KBM-7 (cell line): ENCODE measurements at places on chromosomes 3 and 15.

- peak; percentile 98 for DNase-seq
Observed at GRCh38 chr3:47016934-47017435, 37.5 kb downstream of the NBEAL2 start.

DNA sequence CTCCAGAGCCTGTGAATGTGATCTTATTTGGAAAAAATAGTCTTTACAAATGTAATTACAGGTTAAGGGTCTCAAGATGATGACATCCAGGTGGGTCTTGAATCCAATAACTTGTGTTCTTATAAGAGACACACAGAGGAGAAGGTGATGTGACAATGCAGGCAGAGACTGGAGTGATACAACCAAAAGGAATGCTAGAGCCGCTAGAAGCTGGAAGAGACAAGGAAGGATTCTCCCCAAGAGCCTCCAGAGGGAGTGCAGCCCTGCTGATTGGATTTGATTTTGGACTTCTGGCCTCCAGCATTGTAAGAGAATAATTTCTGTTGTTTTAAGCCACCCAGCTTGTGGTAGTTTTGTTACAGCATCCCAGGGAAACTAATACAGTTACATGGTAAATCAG lies 9.7 kb downstream of the MYH15 start:
- DNase-seq = no peak

GRCh38 chr3:187935623-187936156 lies 190.4 kb upstream of the BCL6 start:
- no peak for DNase-seq

DNA sequence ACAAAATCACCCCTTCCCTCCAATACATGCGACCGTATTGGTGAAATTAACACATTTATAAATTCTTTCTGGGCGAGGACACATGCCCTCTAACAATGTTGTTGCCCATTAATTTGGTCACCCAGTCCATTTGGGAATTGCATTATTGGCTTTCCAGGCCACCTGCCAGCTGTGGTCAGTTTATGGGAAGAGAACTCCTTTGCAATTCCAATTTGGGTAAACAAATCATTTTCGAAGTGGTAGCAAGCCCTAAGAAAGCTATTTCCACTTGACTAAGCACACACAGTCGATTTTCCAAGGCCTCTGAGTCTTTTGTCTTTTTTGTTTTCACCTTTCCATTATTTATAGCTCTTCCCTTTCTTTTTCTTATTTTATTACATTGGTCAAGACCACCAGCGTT lies 362.3 kb upstream of the RGMA start:
- DNase-seq = no peak

DNA sequence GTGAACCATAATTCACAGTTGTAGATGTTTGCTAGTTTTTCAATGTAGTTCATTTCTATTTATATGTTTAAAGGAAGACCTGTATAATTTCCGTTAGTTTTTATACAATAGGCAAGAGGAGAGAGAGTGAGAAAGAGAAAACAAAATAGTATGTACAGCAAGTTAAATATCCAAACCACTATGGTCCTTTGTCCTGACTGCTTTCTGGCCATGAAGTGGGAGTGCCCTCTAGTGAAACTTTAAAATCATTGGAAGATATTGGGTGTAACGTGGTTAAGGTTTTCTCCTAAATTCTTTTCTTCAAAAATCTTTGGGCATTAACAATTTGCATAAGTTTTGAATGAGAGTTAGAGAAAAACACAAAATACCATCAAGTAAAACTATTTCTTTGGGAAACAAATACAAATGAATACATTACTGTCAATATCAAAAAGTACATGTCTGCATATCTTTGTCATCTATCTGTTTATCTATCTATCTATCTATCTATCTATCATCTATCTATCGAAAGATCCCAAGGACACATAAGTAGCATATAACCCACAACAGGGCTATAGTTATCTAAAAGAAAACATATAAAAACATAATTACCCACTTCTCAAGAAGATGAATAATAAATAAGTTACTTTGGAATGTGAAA lies 534.6 kb upstream of the ATP11B start:
- peak; percentile 7 for DNase-seq

- DNase-seq = no peak
Observed at GRCh38 chr3:156183396-156183795, 63.0 kb downstream of the KCNAB1 start.

- DNase-seq = no peak
Observed at GRCh38 chr3:78154521-78155186, 1114.8 kb downstream of the ROBO2 start.

DNA sequence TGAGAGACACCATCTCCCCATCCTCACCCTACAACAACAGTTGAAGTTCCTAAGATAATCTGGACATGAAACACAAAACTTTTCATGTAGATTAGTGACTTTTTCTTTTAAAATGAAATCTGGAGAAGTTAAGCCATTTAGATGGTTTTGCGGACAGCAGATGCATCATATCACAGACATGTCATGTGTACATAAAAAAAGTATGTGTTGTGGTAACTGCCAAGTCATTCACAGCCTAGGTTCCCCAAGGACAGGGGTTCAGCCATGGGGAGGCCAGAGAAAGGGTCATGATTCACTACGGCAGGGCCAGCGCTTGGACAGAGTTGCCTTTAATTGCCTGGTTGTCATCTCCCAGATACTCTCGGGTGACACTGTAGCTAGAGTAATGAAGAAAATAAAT lies 163.2 kb downstream of the PDZRN3 start:
- no peak for DNase-seq

GRCh38 chr3:117399311-117400078 lies 689.9 kb downstream of the TUSC7 start:
- no peak for DNase-seq

GRCh38 chr3:98577178-98577895 lies 16.1 kb downstream of the CPOX start:
- no peak for DNase-seq

DNA sequence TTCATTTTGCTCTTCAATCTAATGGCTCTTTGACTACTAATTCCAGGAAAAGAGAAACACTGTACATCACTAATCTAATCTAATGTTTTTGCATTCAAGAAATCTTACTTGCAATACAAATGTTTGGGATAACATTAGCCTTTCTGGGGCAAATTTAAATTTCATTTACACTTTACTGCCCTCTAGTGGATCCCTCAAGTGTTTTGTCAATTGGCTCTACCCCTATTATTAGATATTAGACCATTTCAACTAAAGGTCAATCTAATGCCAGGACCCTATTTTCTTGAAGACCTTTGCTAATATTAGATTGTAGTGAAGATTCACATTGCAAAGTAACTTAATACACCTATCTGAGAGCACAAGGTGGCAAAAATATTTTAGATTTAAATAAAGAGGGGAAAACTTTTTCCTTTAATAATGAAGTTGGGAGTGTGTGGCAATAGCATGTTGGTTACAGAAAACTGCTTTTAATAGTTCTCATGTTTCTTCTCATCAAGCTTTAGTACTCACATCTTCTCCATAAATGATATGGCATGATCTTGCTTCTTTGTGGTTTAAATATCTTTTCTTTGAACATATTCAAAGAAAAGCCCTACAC lies 5.0 kb downstream of the C2CD4A start:
- peak; percentile 57 for DNase-seq

DNA sequence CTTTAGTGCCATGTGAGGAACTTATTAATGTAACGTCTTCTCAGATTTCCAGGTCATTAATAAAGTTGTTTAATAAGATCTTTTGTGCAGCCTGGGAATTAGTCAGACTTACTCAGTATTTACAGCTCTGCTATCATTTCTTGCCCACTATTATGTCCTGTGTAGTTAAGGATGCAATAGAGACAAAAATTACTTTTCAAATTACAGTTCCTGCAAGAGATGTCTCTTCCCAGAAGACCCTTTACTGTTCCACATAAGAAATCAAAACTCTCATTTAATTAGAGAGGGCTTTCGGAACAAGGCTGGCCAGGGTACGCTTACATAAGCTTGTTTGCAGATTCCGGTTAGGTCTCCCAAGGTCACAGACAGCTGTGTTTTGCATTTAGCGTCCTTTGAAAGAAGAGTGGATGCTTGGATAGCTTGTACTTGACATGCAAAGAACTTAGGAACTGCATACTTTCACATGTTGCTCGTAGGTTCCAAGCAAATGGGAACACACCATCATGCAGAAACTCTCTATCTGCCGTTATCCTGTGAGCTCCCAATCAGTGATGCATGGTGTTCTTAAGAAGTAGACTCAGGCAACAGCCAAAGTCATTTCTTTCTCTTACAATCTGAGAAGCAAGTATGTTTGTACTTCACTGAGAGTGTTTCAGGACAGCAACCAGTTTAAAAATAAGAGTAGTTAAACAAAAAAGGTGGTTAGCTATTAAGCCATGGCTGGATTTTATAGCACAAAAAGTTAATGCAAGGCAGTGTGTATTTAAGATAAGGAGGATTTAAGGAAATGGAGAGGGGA lies 37.4 kb downstream of the FILIP1L start:
- no peak for DNase-seq

- DNase-seq = no peak
Observed at GRCh38 chr3:146524961-146525360, 19.4 kb downstream of the PLSCR1 start.

DNA sequence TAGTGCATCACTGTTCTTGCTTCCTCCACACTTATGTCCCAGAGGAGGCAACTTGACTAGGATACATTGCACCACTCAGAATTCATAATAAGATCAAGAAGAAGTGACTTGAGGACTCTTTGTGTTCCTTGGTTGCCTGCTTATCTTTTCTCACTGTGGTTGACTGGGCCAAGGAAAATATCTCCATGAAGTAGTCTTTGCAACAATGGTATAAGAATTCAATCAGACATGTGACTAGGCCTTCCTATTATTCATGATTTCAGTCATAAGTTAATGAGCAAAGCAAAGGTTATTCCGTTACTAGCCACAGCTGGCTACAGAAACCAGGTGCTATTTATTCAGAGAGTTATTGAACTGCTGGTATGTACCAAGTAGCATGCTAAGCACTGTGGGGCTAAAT lies 359.3 kb downstream of the RORA start:
- DNase-seq = no peak

DNA sequence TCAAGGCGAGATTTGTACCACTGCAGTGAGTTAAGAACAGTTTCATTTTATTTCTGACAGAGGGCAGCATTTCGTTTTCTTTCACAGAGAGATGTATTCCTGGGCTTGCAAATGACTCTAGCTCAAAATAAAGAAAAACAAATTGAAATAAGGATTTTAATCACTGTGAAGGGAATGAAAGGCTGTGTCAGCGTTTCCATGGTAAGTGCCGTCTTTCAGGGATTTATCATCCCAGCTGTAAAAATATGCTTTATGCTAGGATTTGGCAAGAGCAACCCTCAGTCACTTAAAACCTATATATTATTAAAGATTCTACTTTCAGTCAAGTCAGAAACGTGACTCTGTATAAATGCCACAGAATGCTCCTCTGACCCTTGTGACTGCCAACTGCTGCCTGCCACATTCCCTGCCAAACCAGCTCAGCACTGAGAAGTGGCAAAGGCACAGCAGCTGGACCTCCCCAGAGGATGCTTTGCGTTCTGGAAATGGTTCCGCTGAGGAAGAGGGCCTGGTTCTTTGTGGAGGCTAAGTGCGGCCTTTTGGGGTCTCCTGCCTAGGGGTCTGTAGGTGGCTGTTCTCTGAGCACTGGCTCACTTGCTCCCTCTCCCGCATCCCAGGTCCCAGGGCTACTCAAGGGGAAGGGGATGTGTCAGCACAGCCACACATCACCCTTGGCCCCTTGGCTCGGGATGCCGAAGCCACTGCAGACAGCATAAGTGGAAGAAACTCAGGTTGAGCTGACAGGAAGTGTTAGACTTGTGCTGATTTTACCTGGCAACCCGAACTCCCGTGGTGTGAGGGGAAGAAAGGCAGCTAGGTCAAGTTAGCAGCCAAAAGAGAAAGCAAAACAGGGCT lies 56.6 kb upstream of the POMGNT2 start:
- DNase-seq = peak; percentile 62

GRCh38 chr3:139020036-139020867 lies 474 bp downstream of the PRR23B start:
- no peak for DNase-seq

DNA sequence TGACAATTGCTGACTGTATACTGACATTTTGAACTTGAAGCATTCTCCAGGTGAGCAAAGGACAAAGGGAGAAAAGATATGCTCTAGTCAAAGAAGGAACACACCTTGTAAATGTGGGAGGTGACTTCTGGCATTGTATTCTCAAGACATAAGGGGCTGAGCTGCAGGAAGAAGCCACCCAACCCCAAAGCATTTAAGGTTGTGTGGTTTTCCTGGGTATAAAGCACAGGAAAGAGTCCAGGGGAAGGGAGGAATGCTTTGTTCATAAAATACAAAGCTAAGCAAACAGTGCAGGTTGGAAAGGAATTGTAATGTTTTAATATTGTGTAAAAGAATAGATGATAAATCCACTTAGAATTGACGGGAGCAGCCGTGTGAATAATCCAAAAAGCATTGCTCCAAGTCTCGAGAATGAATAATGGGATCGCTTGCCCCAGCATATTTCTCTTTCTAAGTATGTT lies 102.4 kb upstream of the LRIG1 start:
- DNase-seq = peak; percentile 4

- DNase-seq = no peak
Observed at GRCh38 chr15:48803877-48804276, 7.0 kb downstream of the CEP152 start.

GRCh38 chr3:140529558-140529957 lies 148.3 kb upstream of the TRIM42 start:
- DNase-seq = no peak

DNA sequence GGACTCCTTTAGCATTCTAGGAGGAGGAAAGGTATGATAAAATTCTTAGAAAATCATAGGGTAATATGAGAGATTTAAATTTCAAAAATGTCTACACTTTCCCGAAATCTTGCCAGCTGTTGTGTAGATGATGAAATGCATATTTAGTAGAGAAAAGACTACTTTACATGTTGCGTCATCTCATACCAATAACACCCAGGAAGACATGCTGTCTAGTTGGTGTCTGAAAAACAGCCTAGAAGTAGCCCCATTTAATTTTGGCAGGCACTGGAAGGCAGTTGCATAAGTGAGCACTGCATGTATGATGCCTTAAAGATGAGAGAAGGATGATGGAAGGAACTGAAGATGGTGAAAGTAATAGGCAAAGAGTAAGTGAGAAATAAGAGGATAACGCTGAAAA lies 310.5 kb upstream of the TPM1 start:
- DNase-seq = no peak

DNA sequence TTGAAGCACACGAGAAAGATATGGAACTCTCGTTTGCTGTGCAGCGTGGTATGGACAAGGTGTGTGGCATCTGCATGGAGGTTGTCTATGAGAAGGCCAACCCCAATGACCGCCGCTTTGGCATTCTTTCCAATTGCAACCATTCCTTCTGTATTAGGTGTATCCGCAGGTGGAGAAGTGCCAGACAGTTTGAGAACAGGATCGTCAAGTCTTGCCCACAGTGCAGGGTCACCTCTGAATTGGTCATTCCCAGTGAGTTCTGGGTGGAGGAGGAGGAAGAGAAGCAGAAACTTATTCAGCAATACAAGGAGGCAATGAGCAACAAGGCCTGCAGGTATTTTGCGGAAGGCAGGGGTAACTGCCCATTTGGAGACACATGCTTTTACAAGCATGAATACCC lies 1.2 kb downstream of the MKRN3 start:
- DNase-seq = no peak

- DNase-seq = no peak
Observed at GRCh38 chr3:153357436-153357835, 195.4 kb downstream of the RAP2B start.

- no peak for DNase-seq
Observed at GRCh38 chr15:43808960-43809678, 8.7 kb downstream of the HYPK start.

- no peak for DNase-seq
Observed at GRCh38 chr15:101107625-101108460, 144.0 kb downstream of the CHSY1 start.

- no peak for DNase-seq
Observed at GRCh38 chr3:30644615-30645014, 38.2 kb downstream of the TGFBR2 start.
